Kidney tubule cell (primary cell): ENCODE measurements at places on chromosomes 3 and 15.

GRCh38 chr3:133535971-133536881 is 37.3 kb upstream of the CDV3 start:
- DNase-seq, result peak; percentile 86

DNA sequence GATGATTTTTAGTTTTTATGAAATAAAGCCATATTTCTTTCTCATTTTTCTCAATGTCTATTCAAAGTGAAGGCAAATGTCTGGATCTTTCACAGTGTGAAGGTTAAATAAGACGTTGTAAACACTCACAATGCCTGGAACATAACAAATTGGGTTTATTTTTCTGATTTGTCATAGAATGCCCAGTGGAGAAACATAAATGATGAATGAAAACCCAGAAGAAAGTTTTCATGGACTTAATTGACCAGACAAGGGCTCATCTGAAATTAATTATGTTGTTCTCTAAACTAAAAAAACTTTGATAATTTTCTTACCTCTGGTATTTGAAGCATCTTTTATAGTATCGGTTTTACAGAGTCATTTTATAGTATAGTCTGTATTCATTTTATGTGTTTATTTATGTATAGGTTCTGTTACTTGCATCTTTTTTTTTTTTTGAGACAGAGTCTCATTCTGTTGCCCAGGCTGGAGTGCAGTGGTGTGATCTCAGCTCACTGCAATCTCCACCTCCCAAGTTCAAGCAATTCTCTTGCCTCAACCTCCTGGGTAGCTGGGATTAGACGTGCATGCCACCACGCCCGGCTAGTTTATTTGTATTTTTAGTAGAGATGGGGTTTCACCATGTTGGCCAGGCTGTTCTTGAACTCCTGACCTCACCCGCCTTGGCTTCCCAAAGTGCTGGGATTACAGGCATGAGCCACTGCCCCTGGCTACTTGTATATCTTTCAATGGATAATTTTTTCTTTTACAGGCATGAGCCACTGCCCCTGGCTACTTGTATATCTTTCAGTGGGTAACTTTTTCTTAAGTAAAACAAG is 15.1 kb upstream of the BNIP2 start:
- no peak for DNase-seq

- DNase-seq, result no peak
Observed at GRCh38 chr3:149353581-149354184, 20.2 kb upstream of the TM4SF18 start.

- peak; percentile 77 for DNase-seq
Observed at GRCh38 chr3:98770261-98771039, 7.3 kb downstream of the ST3GAL6 start.

- DNase-seq, result peak; percentile 68
Observed at GRCh38 chr15:99305761-99306505, 54.7 kb downstream of the LRRC28 start.

GRCh38 chr3:57062101-57062631 is 1.7 kb downstream of the SPATA12 start:
- DNase-seq, result no peak

GRCh38 chr15:96896766-96897165 is 566.3 kb downstream of the NR2F2 start:
- no peak for DNase-seq

GRCh38 chr3:111368056-111368455 is 173.9 kb upstream of the CD96 start:
- no peak for DNase-seq

GRCh38 chr3:120341658-120342346 is 7.4 kb downstream of the LRRC58 start:
- DNase-seq, result no peak

DNA sequence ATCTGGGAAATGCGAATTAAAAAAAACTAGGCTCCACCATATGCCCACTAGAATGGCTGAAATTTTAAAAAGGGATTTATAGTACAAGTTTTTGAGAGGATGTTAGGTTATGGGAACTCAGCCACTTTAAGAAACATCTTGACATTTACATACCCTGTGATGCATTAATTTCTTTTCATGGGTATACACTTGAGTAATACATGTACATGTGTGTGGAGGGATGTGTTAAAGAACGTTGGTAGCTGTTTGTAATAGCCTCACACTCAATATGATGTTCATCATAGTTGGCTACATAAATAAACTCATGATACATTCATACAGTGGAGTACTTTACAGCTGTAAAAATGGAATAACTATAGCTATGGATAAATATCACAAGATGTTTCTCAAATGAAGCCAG is 40.9 kb downstream of the MEF2A start:
- no peak for DNase-seq

DNA sequence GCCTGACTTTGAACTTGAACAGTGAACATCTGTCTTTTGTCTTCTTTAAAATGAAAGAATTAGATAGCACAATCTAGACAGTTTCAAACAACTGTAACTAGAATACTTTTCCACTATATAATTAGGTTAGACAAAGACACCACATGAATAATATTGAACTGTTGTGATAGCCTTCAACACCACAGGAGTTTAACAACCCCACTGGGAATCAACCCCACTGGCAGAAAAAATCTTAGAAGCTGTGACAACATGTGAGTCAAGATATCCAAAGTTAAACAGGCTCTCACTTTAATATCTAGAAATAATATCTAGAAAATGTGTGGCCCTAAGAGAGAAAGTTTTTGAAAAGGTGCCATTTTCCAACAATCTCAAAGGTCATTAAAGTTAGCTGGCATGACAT is 64.4 kb upstream of the PRICKLE2 start:
- no peak for DNase-seq

GRCh38 chr3:4520033-4520816 is 27.1 kb downstream of the ITPR1 start:
- no peak for DNase-seq

DNA sequence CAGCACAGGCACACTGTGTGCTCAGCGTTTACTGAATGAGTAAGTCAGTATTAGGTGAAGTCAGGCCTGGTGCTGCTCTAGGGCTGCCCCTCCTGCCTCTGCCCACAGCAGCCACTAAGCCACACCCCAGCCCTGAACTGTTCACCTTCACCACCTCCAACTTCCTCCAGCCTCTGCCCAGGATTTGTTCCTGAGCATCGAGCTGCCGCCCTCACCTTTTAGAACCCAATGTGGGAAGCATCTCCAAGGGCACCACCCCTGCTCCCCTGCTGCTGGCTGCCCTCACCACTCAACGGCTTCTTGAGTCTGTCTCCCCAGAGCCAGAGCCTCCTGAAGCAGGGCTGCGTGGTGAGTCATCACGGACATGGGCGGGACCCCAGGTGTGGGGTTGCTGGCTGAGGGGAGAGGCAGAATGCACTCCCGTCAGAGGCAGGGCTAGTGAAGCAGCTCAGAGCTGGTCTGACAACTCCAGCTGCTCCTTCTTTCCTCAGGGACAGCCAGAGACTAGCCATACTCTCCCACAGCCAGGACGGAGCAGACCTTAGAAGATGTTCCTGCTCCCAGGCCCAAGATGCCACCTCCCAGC is 5.8 kb downstream of the HYAL2 start:
- peak; percentile 92 for DNase-seq

- DNase-seq, result peak; percentile 8
Observed at GRCh38 chr3:89032346-89033013, 74.9 kb upstream of the EPHA3 start.

DNA sequence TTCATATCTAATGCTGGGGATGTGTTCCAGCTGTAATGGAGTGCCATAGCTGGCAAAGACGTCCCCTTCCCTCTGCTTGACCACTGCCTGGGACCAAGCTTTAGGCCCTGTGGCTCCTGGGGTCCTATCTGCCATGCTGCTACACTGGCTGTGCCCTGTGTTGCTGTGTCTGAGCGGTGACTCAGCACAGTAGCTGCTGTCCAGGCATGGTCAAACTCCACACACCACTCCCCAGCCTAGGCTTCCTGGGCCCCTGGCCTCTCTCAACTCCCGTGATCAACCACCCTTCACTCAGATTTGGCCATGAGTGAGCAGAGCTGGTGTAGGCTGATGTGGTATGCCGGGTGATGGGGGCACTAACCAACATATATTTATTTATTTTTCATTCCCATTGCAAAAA is 27.0 kb downstream of the EPHB1 start:
- DNase-seq, result peak; percentile 23

- DNase-seq, result no peak
Observed at GRCh38 chr3:16837602-16838001, 47.2 kb upstream of the PLCL2 start.

DNA sequence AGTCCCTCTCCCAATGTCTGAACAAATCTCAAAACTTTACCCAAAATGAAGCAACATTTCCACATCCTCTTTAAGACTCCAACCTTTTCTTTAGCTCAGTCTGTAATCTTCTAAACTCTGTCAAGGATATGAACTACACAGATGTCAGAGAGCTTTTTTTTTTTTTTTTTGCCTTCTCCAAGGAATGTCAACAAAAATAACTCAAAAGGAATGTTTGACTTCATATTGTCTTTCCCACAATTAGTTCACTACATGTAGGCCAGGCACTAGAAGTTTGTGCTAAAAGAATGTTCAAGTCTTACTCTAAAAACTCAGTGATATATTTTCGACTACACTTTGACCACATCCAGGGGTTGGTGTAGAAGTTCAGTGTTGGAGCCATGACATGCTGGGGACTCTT is 37.1 kb downstream of the ADAMTS9 start:
- DNase-seq, result no peak

- peak; percentile 77 for DNase-seq
Observed at GRCh38 chr15:64019764-64020163, 26.5 kb downstream of the DAPK2 start.

DNA sequence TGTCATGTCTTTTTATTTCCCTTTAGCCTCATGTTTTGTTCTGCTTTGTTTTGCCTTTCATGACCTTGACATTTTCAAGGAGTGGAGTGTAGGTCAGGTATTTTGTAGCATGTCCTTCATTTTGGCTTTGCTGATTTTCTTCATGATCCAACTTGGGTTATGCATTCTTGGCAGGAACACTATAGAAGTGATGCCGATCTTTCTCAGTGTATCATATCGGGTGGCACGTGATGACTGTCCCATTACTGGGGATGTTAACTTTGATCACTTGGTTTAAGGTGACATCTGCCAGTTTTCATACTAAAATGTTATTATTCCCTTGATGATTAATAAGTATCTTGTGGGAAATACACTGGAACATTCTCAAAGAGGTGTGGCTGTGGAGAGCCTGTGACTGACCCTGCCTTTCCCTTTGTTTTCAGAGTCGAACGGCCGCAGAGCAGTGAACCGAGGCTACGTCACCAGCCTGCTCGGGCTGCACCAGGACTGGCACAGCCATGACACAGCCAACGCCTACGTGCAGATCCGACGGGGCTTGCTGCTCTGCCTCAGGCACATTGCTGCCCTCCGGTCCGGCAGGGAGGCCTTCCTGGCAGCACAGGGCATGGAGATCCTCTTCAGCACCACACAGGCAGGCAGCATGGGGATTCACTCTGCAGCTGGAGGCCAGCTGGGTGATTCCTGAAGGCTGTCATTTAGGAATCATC is 167.7 kb downstream of the AGBL1 start:
- peak; percentile 2 for DNase-seq

- DNase-seq, result no peak
Observed at GRCh38 chr15:67917636-67918035, 77.8 kb upstream of the RNU6-1 start.

GRCh38 chr3:118531816-118532215 is 502.8 kb downstream of the IGSF11 start:
- DNase-seq, result no peak

GRCh38 chr15:39142500-39142899 is 438.4 kb upstream of the THBS1 start:
- DNase-seq, result no peak

DNA sequence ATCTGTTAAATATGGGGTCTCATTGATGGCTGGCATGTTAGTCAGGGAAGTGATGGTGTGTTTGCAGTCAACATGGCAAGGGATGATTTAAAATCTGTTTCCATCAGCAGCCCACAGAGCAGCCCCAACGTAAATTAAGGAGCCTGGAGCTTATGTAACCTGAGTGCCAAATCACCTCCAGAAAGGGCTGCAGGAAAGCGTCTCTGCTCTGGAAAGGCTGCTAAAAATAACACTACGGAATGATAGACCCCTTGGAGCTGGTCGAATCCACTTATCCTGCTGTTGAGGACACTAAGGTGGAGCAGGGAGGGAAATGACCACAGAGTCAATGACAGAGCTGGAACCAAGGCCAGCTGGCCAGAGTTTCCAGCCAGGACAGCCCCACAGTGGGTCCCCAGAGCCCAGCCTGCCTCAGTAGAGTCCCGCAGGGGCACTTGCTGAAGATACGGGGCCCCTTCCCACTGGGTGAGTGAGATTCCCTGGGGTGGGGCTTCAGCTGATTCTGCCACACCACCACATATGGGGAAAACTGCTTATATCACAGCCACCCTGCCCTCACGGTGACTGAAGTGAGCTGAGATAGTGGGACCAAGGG is 63.5 kb downstream of the EPHB1 start:
- DNase-seq, result no peak

DNA sequence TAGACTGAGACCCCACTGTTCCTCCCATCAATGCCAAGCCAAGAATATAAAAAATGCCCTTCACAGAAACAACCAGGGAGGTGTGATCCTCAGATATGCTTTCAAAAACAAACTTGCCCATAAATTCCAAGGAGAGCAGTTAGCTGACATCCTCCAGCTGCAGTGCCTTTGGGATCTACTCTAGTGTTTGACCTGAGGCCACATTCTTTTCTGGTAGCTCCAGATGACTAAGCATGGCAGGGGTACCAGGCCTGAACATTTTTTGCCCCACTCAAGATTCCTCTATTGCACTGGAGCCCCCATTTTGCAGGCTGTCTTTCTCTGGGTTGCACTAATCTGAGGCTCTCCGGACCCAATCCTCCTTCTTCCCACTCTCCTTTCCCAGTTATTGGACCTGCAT is 27.9 kb upstream of the ACP3 start:
- no peak for DNase-seq

- DNase-seq, result no peak
Observed at GRCh38 chr15:83270176-83270575, 14.3 kb downstream of the BNC1 start.

GRCh38 chr3:149151843-149152242 is 22.4 kb downstream of the HPS3 start:
- peak; percentile 37 for DNase-seq

DNA sequence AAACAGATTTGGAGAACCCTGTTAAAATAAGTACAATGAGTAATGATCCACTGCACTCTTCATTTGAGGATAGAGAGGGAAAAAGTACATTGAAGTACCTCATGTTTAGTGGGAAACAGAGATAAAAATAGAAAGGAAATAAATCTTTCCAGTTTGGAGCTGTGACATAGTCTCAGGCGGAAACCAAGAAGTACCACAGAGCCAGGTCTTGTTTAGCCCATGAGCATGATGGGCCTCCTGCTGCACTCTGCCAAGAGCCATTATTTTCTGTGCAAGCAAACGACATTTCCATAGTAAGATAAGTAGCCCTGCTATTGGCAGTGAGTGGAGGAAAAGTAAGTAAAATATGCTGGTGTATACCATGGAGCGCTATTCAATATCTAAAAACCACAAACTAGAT is 796.1 kb downstream of the TBL1XR1 start:
- no peak for DNase-seq

DNA sequence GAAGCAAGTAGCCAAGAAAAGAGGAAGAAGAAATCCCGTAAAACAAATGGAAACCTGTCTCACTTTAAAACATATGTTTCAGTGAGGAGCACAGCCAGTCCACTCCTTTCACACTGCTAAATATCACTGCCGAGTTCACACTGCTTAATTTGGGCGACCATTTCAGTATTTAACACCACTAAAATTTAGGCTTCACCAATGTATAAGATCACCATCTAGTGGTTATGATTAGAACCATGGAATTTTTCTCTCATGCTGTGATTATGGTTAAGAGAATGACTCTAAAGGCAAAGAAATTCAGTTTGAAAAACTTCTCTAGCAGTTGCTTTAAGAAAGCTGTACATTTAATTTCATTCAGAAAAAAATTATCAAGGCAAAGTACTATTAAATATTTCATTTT is 16.6 kb downstream of the SLC4A7 start:
- DNase-seq, result peak; percentile 47
